ENCODE measurements at places on chromosomes 6 and 20.
A peak's percentile ranks its signal among the peaks of the same experiment; 100 is the strongest.

GRCh38 chr6:49205526-49205925 is 257.5 kb downstream of the MMUT start:
- DNase-seq, result no peak

- no peak for DNase-seq
These were observed 129.0 kb downstream of the SOX4 start for GRCh38 chr6:21722510-21722909.

- no peak for DNase-seq
These were observed 72.4 kb downstream of the HFE start for GRCh38 chr6:26159357-26160273.

DNA sequence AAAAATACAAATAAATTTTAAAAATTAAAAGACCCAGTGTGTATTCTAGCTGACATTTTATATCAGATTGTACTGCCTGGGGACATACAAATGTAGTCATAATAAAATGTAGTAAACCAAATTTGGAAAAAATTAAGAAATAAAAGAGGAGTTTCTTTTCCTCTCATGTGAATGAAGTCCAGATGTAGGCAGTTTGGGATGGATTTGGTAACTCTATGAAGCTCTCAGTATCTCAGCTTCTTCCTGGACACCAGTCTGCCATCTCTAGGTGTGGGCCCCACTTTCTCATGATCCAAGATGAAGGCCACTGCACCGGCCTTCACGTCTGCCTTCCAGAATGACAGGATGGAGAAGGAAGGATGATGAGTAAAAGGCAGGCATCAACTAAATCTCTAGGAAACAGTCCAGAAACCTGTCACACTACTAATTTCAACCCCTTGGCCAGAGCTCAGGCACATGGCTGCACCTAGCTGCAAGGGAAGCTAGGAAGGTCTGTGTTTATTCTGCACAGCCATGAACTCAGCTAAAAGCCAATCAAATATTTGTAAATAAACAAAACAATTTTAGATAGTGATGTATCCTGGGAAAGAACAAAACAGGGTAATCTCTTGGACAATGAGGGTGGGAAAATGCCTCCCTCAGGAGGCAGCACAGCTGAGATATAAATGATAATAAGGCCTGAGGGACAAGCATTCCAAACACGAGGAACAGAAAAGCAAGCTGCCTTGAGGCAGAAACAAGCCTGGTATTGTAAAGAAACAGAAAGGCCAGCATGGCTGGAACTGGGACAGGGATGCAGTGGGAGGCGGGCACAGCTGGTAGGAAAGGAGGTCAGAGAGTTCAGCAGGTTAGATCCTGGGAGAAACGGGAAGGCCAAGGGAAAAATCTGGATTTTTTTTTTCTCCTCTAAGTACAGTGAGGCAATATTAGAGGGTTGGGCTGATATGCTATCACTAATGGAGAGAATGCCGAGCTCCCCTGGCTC is 88.5 kb upstream of the PTPN1 start:
- DNase-seq, result no peak

- no peak for DNase-seq
These were observed 14.5 kb downstream of the TMX4 start for GRCh38 chr20:8005033-8005432.

DNA sequence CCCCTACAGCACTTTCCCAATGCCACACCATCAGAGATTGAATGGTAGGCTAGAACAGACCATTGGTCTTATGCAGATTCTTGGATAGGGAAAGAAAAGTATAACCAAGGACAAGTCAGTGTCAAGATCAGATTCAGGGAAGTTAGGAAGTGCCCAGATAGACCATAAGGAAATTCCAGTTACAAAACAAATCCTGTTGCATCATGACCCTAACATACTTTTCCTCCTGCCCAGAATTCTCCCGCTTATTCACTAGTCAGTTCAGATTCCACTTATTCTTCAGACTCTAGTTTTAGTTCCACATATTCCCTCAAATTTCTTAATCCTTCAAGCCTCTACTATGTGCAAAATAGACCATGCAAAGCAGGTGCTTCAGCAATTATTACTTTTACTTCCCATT is 20.7 kb downstream of the METTL24 start:
- DNase-seq, result no peak

DNA sequence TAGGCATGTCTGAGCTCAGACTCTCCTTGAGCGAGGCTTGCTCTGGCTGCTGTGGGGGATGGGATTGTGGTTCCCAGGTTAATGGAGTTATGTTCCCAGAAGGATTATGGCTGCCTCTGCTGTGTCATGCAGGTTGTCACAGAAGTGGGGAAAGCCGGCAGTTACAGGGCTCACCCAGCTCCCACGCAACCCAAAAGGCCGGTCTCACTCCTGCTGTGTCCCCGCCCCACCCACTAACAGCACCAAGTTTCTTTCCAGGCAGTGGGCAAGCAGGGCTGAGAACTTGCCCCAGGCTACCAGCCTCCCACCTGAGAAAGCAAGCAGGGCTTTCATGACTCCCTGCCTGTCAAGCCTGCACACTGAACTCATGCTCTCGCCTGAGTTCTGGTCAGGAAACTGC is 750.5 kb downstream of the FRK start:
- DNase-seq, result no peak

DNA sequence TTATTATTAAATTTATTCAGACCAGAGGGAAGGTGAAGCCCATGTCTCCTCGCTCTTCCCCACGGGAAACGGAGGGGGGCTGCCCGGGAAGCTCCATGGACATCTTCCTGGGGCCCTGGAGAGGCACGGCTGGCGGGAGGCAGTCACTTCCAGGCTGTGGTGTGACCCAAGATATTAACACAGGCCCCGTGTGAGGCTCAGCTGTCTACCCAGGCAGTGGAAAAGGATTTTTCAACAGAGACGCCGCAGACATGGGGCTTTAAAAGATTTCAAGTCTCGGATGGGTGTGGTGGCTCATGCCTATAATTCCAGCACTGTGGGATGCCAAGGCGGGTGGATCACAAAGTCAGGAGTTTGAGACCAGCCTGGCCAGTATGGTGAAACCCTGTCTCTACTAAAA is 117.9 kb downstream of the ERMARD start:
- no peak for DNase-seq

DNA sequence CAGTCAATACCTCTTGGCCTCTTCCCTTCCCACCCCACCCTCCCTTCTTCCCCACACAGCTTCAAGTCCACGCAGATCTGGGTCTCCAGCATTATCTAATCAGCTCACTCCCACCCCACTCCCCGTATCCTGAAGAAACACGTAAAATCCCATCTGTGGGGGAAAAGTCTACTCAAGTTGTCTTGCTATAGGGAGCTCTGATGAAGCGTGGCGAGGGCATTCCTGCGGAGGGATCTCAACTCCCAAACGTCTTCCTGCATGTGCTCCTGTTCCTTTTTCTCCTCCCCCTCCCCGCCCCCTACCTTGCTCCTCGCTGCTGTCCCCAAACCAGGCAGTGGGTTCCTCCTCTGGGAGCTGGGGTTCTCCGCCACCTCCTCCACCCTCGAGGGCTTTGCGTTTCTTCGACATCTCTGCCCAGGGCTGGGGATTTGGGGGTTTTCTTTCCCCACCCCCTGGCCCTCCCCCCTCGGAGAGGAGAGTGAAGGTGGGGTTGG is 181.8 kb downstream of the TBXT start:
- DNase-seq, result no peak

DNA sequence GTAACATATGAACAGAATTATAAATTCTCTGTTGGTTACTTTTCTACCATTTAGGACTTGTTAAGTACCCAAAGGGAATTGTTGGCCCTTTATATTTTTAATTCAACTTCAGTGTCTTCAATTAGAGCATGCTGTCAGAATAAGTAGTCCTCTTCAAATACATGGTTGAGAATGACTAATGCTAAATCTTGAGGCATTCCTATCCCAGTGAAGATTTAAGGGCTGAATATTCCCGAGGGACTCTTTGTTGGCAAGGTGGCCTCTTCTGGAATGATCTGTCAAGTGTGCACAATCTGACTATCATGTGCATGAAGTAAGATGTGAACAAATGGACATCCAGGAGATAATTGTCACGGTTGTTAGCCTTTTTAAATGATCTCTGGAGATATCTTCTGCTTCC is 421.7 kb downstream of the BMP2 start:
- DNase-seq, result no peak

- DNase-seq, result no peak
These were observed 96.3 kb upstream of the GCM1 start for GRCh38 chr6:53244958-53245357.

GRCh38 chr6:16168858-16169257 is 40.0 kb downstream of the MYLIP start:
- no peak for DNase-seq

DNA sequence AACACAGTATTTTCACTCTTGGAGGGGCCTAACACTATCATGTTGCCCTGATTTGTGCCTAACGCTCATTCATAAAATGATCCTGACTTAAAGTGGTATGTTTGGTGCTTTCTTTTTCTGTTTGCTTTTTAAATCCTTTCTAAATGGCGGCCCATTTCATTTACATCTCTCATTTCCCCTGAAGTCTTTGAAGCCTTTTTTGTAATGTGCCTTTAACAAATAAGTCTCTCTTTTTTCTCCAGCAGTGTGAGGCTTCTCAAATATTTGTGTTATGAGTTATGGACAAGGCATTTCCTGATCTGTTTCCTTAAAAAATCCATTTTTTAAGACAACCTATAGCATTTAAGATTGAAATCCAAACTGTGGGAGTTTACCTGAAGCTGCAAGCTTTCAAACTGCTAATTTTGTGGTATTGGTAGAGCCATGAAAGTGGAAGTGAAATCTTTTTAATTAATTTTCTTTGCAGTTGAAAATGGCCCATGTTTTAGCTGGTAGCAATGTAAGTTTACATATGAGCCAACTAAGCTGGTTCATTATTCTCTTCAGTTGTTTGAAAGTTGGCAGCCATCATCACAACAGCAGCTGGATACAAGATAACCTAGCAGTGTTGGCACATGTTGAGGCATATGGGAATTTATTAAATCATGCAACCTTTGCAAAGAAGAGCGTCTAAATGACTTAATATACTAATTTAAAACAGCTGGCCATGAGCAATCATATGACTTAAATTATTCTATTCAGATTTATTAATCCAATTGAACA is 469.7 kb downstream of the CDKAL1 start:
- no peak for DNase-seq

DNA sequence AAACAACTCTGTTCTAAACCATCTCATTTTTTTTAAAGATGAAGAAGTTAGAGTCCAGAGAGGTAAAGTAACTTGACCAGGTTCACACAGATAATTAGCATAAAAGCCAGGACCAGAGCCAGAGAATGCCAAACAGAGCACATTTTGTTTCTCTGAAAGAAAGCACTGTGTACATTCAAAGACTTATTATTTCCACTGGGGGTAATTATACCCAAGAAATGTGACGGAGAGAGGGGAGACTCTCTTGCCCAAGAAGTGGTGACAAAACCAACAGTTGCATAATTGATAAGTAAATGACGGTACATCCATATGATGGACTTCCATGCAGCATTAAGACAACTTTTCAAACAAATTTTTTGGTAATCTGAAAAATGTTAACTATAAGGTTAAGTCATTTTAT is 111.6 kb downstream of the RTN4IP1 start:
- DNase-seq, result no peak

- DNase-seq, result peak; percentile 81
These were observed 289.6 kb downstream of the RFPL4B start for GRCh38 chr6:112636650-112637262.

- DNase-seq, result no peak
These were observed 210.8 kb downstream of the CDKAL1 start for GRCh38 chr6:20744911-20745557.

DNA sequence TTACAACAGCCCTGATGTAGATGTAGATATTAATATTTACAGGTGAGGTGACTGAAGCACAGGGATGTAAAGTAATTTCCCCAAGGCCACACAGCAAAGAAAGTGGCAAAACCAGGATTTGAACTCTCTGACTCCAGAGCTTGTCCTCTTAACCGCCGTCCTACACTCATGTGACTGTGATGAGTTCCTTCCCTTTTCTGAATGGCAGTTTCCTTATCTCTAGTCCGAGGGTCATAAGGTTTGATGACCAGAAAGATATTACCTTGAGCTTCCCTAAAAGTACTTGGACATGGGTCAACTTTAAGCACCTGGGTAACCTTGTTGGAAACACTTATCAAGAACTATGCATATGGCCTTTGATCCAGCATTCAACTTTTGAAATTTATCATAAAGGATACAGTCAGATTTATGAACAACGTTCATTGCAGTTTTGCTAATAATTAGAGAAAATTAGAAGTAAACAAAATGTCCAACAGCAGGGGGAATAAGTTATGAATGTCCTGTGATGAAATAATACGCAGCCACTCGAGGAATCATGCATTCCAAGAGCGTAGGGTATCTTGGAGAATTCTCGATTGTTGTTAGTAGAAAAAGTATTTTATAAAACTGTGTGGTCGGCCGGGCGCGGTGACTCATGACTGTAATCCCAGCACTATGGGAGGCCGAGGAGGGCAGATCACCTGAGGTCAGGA is 2.3 kb upstream of the TLDC2 start:
- no peak for DNase-seq

DNA sequence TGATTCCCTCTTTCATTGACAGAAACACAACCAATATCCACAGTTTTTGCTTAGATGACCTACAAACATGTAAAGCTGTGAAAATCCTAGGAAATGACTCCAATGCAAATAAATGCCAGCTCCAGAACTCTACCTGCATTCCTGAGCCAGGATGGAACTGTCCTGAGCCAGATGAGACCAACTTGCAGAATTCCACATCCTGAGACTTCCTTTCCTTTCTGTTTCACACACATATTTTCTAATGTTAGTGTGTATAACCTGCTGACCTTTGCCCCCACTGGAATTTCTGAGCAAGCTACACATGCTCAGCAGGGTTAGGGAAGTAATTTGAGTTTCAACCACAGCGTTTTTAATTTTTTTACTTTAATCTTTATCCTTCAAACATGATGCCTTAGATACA is 69.6 kb upstream of the ADGRF1 start:
- peak; percentile 64 for DNase-seq

DNA sequence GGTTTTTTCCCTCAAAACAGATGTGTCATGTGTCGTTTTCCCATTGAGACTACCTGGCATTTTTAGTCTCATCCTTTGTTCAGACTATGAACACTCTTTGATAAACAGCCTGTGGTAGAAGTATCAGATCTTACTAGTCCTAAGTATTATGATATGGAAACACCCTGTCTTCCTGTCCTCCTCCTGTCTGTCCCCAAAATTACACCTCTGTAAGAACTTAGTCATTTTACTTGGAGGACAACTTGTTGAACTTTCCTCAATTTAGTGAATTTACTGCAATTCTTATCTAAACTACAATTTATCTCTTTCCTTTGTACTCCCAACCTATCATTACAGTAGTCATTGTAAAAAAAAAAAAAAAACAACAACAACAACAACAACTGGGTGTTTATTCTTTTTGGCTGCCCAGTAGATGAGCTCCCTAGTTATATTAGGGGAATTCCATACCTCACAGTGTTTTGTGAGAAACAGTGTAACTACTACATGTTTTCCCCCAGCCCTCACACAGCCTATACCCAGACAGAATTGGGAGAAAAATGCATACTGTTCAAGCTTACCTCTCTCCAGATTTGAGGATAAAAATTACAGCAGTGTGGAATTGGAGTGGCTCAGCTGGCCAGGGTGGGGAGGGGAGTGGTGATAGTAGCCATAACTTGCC is 18.5 kb upstream of the ERVFRD-1 start:
- no peak for DNase-seq

DNA sequence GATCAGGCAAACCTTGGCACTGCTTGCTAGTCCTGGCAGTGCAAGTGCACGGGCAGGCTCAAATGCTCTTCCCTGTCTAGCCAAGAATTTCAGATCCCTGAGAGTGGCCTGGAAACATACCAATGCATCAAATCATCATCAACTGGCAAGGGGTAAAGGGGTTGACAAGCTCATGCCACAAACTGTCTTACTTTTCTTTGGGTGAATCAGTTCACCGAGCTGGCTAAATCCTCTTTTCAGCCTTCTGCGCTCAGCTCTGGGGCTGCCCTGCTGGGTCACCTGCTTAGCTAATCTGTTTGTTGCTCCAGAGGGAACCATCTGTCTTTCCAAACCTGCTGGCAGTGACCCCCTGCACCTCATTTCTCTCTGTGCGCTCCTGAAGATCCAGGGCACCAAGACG is 59.5 kb downstream of the LYRM4 start:
- no peak for DNase-seq
